ENCODE measurements at places on chromosomes 11 and 22.
A peak's percentile ranks its signal among the peaks of the same experiment; 100 is the strongest.

- no peak for DNase-seq
Observed at GRCh38 chr22:38952281-38952993, 5.0 kb upstream of the APOBEC3A start.

DNA sequence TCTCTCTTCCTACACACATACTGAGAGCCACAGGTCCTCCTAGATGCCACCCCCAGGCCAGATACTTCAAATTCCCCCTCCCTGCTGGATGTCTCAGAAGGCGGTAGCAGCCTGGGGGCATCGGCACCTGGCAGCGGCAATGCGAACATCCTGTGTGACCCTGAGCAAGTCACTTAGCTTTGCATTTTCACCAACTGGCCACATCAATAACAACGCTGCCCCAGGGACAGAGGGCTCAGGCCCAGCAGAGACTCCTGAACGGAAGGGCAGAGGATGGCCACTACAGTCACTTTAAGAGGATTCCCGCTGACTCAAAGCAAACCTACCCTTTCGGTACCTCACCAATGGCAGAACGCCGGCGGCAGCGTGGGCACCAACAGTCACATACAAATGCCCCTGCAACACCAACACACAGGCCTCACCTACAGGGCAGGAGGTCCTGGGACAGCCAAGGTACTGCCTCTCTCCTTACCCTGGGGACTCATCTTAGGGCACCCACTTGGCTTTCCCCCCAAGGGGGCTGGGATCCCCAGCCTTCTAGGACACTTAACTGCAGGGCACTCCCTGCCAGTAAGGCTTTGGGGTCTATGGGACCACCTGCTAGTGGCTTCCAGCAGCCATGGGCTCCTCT, 1.6 kb downstream of the LMO1 start:
- no peak for DNase-seq

GRCh38 chr11:85810521-85810870, 445 bp downstream of the SYTL2 start:
- DNase-seq, result no peak

DNA sequence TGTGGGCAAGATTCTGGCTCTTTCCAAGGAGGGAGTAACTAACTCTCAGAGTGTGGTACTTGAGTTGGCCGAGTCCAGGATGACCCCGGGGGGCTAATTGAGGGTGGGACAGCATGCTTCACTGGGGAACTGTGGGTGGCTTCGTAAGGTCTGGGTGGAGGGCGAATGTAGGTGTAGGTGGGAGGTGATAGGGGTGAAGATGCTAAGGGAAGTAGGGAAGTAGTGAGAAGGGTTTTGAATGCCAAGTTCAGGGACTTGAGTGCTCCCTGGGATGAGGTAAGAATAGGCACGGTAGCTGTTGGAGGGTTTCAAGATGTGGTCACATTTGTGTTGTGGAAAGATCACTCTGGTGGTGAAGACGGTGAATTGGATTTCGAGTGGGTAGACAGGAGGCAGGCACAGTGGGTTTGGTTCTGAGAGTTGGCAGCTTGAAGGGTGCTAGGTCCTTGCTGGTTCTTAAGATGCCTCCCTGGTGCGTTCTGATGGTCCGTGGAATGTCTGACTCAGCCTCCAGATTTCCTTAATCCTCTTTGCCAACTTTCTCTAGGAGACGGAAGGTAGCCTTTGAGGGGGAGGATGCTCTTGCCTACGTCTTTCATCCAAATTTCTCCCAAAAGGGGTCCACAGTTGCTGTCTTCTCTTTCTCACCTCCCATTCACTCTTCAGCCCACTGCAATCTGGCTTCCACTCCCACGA, 2.5 kb upstream of the DNAL4 start:
- DNase-seq, result no peak

GRCh38 chr22:19680287-19680881, 33.9 kb upstream of the SEPTIN5 start:
- no peak for DNase-seq

- no peak for DNase-seq
Observed at GRCh38 chr11:58070585-58070984, 39.8 kb downstream of the OR6Q1 start.

- no peak for DNase-seq
Observed at GRCh38 chr11:468493-468892, 18.4 kb downstream of the PTDSS2 start.

DNA sequence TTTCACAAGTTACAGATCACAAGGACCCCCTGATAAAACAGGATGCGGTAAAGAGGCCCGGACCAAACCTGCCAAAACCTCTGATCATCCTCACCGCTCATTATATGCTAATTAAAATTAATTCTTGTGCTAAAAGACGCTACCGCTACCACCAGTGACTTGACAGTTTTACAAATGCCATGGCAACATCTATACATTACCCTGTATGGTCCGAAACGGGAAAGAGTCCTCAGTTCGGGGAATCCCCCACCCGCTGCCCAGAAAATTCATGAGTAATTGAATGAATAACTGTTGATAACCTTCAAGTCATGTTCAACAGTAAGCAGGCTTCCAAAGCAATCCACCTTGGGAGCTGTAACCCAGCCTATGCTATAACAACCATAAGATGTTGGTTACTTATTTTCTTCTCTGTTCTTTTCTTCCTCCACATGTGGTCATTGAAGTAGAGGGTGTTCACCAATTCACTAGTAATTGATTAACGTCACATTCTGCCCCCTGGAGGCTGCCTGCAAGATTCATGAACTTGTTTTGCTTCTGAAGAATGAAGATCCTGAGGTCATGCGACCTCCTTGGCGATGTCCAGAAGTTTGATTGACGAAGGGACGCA, 20.6 kb downstream of the APOBEC3H start:
- DNase-seq, result peak; percentile 29

- no peak for DNase-seq
Observed at GRCh38 chr11:3958281-3958680, 102.8 kb downstream of the STIM1 start.

DNA sequence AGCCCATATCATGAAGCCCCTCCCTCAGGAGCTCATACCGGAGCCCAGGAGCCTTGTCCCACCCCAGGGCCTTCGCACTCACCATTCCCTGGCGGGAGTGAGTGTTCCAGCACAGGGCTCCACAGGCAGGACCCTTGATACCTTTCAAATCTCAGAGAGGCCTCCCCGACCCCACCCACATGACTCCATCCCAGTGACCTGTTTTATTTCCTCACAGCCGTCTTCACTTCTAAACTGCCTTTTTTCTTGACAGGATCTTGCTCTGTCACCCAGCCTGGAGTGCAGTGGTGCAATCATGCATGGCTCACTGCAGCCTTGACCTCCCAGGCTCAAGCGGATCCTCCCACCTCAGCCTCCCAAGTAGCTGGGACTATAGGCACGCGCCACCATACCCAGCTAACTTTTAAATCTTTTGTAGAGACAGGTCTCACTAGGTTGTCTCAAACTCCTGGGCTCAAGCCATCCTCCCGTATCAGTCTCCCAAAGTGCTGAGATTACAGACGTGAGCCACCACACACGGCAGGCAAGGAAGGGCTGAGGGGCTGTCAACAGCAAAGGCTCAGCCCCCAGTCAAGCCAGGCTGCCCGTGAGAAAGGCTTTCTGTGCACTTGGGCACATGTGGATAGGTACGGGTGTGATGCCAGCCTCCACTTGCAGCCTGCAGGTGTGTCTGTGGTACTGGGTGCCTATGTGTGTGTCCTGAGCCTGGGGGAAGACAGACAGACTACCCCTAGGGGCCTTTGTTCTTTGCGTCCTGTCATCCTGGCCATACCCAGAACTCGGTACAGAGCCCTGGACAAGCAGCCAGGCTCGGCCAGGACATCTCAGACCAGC, 9.3 kb downstream of the RPL3 start:
- no peak for DNase-seq

- no peak for DNase-seq
Observed at GRCh38 chr11:55854704-55855103, 16.2 kb downstream of the OR5D16 start.

- no peak for DNase-seq
Observed at GRCh38 chr11:45171550-45171949, 25.1 kb downstream of the PRDM11 start.

- DNase-seq, result no peak
Observed at GRCh38 chr11:120432056-120433018, 79.2 kb upstream of the GRIK4 start.

GRCh38 chr22:35835998-35836691, 118.5 kb downstream of the APOL5 start:
- DNase-seq, result no peak

DNA sequence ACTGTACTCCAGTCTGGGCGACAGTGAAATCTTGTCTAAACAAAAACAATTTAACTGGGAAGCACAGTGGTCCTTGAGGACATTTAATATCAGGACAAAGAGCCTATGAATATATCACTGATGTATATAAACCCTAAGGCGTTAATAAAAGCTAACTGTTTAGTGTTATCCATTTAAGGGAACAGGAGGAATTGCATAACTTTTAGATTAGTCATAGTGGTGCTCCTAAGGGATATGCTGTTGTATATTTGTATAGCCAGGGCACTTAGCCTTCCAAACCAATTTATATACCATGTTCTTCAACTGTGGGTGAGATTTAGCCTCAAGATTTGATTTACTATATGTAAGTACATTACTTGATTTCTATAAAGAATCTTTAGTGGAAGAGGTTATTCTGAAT, 3.0 kb upstream of the CHEK1 start:
- DNase-seq, result no peak

DNA sequence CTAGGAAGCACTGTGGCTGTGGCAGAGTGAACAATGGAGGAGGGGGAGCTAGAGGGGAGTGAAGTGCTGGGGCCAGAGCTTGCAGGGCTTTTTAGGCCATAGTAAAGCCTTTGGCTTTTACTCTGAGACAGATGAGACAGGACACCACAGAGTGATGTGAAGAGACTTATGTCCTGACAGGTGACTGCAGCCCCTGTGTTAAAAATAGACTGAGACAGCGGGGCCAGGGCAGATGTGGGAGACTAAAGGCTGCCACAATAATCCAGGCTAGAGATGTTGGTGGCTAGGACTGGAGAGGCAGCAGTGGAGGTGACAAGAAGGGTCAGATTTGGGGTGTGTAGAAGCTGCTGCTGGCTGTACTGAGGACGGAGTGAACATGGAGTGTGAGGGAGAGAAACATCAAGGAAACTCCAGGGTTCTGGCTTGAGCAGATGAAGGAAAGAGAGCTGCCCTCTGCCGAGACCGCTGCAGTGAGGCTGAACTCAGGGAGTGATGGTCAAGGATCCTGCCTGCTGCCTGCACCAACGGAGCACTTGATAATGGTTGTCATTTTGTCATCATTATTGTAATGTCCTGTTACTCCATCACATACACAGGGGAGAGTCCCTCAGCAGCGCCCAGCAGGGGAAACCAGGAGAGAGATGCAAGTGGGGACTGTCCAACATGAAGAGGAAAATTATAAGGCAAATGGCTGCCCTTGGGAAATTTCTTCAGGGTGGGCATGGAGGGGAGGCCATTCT, 27.4 kb downstream of the SLC43A1 start:
- no peak for DNase-seq

DNA sequence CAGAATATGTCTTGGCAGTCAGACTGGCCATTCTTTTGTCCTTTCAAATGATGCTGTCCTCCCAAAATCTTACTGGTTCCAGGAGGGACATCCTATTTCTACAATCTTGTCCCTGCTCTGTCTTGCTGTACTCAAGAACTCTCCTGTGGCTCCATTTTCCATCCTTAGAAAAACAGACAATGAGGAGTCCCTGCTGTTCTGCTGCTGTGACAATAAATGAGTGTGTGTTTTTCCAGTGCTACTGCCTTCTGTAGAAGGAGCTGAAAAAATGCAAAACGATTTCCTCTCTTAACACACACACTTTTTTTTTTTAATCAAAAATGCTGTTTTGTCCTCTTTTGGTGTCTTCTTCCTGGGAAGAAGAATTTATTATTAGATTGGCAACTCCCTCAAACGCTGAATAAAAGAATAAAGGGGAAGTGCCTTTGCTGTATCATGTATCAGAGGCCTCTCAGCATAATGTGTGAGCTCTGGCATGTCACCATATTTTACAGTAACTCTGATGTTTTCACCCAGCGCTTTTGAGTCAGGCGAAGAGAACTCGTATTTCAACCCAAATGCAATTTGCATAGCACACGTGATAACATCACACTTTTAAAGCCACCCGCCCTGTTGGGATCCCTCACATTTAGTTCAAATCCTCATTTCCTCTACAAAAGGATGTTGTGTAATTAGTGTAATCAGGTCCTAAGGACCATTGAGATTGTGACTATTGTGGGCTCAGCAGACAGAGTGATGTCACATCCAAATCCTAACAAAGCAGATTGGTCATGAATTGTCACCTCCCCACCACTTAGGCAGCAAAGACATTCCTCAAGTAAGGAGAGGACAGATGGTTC, 496.0 kb upstream of the LARGE1 start:
- DNase-seq, result no peak

DNA sequence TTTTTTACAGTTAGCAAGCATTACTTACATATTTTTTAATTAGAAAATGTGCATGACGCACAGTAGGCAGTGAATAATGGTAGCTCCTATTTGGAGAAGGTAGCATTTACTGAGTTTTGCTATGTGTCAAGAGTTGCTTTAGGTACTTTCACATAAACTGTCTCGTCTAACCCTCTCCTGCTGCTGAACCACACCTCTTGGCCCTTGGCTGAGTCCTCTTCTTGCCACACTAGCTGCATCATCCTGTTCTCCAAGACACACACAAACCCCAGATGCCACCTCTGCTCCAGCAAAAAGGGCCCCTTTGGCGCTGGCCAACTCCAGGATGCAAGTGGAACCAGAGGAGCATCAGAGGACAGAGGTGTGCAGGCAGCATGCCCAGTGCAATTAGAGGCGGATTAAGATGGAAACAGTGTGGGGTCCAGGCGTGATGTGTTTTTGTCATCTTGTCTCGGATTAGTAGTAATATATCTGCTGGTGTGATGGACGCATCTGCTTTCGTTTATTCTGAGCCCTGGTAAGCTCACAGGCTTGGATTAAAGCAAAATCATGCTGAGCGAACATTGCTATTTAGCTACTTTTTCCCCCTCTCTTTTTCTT, 367.0 kb upstream of the CADM1 start:
- no peak for DNase-seq

DNA sequence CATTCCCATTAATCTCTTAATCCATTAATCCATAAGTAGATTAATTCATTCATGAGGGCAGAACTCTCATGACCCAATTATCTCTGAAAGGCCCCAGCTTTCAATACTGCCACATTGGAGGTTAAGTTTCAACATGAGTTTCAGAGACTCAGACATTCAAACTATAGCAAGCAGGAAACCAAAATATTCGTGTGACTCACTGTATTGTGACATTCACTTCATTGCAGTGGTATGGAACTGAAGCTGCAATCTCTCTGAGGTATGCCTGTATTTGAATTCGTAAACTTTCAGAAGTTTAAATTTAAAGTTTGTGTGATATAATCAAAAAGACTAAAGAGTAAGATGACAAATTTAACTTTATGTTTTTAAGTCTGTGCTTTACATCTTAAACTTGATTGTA, 2.9 kb upstream of the OR52J3 start:
- DNase-seq, result no peak

DNA sequence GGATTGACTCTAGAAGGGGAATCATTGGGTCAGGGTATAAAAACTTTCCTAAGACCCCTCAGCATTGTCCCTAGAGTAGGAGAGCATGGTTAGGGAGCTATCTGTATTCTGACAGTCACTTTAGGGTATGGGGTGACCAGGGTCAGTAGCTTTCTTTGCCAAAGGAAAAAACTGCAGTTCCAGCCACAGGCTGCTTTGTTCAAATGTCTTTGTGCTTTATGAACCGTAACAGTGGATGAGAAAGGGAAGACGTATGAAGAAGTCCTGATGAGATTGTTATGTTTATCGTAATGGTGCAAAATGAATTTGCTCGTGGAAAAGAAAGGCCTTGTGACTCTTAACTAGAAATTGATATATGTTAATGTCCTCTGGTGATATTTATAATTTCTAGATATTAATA, 30.0 kb downstream of the CYB5R2 start:
- DNase-seq, result no peak

Measured in stimulated activated CD4-positive, alpha-beta T cell treated with anti-CD3 and anti-CD28 coated beads, Interleukin-1b, Interleukin-23, amount 100 ng/mL, for 1 hour (primary cell).